ENCODE measurements at places on chromosomes 1 and 21. TPM values are rescaled to one million over a fixed set of nuclear protein-coding genes. Genes with fewer than 3 reads are reported as not detected.

GRCh38 chr21:28308516-28308915, 684.2 kb downstream of the LTN1 start:
- no peak for DNase-seq

- no peak for DNase-seq
Measured at GRCh38 chr21:32909393-32909792, 116.3 kb upstream of the OLIG2 start.

Gene DAB1
- total RNA-seq = not detected

Gene CFAP141
- not detected for total RNA-seq

- DNase-seq = peak; percentile 21
Measured at GRCh38 chr1:52140633-52141512, 1.0 kb upstream of the ZFYVE9 start.

- no peak for DNase-seq
Measured at GRCh38 chr1:38266197-38266520, 219.6 kb upstream of the POU3F1 start.
